Amniotic stem cell (primary cell): ENCODE measurements at places on chromosomes 13 and 19.

GRCh38 chr19:3544742-3545668, 6.0 kb downstream of the TEKTIP1 start:
- DNase-seq = no peak

GRCh38 chr13:40470660-40471059, 195.8 kb downstream of the FOXO1 start:
- no peak for DNase-seq

- DNase-seq = no peak
Measured at GRCh38 chr13:89514534-89515312, 1832.8 kb upstream of the MIR17HG start.

DNA sequence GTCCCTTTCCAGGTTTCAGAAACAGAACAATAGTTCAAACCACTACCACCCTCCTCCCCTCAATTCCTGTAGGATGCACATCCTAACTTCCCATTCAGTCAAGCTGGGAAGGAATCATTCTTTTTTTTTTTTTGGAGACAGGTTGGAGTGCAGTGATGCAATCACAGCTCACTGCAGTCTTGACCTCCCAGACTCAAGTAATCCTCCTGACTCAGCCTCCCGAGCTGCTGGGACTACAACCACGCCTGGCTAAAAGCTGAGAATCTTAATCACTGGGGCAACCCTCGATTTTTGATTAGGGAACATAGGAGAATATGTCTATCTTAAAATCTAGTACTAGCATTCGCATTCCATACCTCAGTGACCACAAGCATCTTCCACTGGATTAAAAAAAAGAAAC, 146.2 kb downstream of the ABCC4 start:
- DNase-seq = no peak

GRCh38 chr13:79679334-79679733, 198.4 kb downstream of the NDFIP2 start:
- peak; percentile 48 for DNase-seq

DNA sequence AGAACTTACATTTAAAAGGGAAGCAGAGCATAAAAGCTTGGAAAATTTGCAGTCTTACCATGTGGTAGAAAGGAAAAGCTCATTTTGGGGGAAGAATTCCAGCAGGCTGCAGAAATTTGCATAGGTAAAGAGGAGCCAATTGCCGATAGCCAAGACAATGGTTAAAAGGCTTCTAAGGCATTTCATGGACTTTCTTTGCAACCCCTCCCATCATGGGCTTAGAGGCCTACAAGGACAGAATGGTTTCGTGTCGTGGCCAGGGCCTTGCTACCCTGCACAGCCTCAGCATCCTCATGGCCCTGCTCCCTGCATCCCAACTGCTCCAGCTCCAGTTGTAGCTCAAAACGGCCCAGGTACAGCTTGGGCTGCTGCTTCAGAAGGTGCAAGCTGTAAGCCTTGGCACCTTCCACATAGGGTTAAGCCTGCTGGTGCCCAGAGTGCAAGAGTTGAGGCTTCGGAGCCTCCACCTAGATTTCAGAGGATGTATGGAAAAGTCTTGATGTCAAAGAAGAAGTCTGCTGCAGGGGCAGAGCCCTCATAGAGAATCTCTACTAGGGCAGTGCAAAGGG, 420.3 kb downstream of the PCDH17 start:
- no peak for DNase-seq

DNA sequence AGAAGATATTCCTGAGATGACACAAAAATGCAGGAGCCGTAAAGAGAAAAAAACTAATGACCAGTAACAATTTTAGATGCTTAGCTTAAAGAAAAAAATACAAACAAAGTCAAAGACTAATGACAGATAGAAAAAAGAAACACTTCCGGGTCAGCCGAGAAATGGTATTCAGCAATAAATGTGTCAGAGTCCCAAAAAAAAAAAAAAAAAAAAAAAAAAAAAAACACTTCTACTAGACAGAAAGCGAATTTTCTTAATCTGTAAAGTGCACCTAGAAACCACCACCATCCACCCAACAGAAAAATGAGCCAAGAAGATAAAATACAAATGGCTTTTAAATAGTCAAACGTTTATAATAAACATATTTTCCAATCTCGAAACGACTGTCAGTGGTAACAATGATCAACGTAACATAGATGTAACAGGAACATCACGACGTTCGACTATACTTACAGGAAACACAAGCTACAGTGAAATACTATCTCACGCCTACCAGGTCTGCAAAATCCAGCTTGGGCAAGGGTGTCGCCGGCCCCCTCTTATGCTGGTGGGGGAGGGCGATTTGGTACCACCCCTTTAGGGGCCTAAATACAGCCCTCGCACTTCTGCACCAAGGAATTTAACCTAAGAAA, 10.6 kb downstream of the ABHD17A start:
- DNase-seq = no peak

GRCh38 chr13:108508263-108508662, 121.1 kb upstream of the MYO16 start:
- DNase-seq = peak; percentile 11

DNA sequence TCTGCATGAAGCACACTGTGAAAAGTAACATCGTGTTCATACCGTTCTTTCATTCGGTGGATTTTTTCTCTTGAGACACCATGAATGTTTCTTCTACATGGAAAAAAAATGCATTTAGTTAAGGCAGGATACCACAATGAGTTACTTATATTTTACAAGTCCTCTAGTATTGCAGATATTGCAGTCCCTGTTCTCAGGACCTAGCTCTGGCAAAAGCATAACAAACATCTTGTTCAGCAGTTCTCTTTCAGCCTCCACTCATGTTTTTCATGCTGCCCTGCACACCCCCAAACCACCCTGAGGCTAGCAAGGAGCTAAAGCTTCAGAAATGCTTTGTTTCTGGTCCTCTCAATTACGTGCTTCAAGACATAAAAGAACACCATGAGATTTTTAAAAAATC, 24.8 kb downstream of the N4BP2L1 start:
- no peak for DNase-seq

- no peak for DNase-seq
Measured at GRCh38 chr13:46038296-46038695, 14.2 kb downstream of the ZC3H13 start.

GRCh38 chr19:9865732-9866501, 30.8 kb downstream of the PIN1 start:
- DNase-seq = no peak

- no peak for DNase-seq
Measured at GRCh38 chr19:55447421-55448174, 4.5 kb upstream of the SHISA7 start.

- DNase-seq = no peak
Measured at GRCh38 chr19:35299523-35300338, 7.8 kb downstream of the MAG start.

DNA sequence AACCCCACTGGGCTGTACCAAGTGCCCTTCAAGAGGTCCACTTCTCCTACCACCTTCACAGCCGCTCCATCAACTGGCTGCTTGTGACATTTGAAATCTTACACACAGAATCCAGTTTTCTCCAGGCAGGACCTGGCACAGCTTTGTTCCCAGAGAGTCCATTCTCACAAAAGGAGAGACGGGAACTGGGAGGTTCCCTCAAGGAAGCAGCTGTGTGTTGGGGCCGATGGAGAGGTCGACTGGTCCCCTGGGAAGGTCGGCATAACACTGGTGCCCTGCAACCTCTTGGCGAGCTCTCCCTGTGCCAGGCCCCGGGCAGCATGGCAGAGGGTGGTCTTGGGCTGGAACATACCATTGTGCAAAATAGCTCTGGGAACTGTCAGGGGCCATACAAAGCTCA, 21.5 kb downstream of the ELL start:
- DNase-seq = no peak

- DNase-seq = peak; percentile 28
Measured at GRCh38 chr13:39616087-39616694, 13.2 kb upstream of the LHFPL6 start.

GRCh38 chr19:34345947-34346351, 19.0 kb upstream of the GPI start:
- peak; percentile 27 for DNase-seq

DNA sequence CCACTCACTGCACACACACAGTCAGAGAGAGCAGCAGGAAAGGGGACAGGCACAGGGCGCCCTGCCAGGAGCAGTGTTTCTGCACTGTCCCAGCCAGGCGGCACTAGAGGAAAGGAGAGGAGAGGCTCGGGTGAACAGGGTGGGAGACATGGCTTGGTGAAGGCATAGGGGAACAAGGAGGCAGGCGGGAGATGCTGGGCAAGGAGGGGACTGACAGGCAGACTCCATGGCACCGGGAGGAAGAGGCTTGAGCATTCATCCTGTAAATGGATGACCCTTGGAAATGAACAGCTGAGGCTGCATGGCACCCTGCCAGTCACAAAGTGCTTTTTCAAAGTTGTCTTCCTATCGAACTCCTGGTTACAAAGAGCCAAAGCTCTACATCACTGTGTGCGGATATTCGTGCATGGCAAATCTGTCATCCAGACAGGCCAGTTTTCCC, 22.4 kb downstream of the MED26 start:
- DNase-seq = no peak

DNA sequence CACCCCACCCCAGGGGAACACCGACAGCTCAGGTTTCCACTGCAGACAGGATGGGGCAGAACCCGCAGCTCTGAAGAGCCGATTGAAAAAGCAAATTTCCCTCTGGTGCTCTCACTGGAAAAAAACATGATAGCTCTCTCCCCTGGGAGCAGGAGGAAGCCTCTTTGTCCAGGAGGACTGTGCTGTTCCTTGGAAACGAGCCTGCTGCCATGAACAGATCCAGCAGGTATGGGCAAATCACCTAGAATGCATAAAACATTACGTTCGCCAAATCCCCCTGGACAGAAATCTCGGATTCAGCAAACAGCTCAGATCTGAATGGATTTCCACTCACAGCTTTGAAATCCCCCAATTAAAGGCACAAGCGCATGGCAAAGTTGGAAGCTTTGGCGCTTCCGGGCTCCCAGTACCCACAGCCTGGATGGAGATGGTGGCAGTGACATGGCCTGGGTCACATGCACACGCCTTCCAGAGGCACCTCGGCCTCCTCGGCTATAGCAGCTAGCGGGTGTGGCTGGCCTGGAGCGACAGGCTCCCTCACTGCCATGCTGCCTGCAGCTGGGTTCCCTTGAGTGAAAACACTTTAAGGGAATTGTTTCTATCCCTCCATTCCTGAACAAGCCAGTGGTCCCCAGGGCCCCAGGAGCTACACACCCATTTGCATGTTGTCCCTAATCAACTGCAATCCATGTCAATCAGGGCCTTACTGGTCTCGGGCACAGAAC, 59.1 kb downstream of the CEBPG start:
- DNase-seq = no peak

DNA sequence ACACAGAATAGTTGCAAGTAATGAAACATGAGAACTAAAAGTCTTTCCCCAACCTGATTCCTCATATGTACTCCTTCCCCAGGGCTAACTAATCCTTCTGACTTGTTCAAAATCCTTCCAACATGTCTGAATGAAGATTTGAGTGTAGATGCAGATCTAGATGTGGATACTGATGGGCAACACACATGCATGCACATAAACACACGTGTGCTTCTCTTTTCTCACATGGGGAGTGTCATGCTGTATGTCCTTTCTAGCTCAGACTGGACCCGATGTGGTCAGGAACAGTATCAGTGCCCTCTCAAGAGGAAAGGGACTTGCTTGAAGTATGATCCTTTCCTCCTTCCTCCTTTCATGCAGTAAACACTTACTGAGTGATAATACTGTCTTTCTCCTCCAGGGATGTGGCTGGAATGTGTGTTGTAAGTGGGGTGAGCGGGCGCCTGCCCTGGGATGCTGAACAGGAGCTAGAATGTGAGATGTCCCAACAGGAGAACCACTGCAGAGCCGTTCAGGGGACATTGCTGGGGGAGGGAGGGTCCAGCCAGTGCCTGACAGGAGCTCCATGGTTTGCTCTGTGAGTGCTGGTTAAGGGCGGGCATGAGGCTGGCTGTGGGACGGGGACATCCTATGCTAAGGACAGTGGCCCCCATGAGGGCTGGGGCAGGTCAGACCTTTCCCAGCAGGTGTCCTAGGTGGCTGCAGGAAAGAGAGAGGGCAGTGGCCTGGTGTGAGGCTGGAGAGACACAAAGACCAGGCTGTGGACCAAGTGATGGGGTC, 146.9 kb downstream of the TEX29 start:
- DNase-seq = no peak

- no peak for DNase-seq
Measured at GRCh38 chr19:57171551-57172081, 4.3 kb upstream of the DUXA start.

GRCh38 chr13:105266615-105267014, 1268.8 kb downstream of the EFNB2 start:
- no peak for DNase-seq

DNA sequence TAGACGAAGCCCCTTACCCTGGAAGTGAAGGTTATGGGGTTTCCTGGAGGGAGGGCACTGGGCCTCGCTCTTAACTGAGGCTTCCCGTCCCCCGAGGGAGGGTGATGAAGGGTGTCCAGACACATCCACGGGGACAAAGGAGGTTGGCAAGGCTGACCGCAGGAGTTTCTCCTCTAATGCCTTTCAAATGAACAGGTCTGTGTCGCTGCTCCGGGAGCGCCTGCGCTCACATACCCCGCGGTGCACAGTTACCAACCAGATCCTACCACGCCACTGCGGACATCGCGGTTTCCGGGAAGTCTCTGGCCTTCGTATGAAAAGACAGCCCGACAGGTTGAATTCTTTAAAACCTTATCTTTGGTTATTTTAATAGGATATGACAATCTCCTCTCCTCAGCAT, 41.3 kb downstream of the IRS2 start:
- DNase-seq = no peak

GRCh38 chr13:36549755-36550154, 117.5 kb downstream of the CCNA1 start:
- no peak for DNase-seq

DNA sequence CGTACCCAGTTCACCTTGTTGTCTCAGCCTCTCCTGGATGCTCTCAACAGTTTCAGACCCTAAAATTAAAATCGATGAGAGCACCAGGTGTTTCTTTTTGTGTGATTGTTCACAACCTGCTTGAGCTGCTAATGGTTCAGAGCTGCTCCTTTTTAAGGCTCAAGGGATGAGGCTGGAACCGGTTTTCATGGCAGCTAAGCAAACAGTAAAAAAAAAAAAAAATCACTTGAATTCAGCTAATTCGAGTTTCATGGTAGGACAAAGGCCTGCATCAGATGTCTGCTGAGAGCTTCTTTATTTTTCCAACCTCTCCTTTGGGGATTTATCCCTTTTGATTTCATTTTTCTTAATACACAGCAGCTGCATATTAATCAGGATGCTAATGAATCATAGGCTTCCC, 6.5 kb downstream of the SYCE2 start:
- no peak for DNase-seq

GRCh38 chr19:39825093-39825463, 8.9 kb downstream of the DYRK1B start:
- no peak for DNase-seq

- no peak for DNase-seq
Measured at GRCh38 chr13:99740251-99740979, 231.2 kb downstream of the ZIC5 start.

GRCh38 chr19:15195371-15196334, 5.1 kb downstream of the NOTCH3 start:
- DNase-seq = no peak

DNA sequence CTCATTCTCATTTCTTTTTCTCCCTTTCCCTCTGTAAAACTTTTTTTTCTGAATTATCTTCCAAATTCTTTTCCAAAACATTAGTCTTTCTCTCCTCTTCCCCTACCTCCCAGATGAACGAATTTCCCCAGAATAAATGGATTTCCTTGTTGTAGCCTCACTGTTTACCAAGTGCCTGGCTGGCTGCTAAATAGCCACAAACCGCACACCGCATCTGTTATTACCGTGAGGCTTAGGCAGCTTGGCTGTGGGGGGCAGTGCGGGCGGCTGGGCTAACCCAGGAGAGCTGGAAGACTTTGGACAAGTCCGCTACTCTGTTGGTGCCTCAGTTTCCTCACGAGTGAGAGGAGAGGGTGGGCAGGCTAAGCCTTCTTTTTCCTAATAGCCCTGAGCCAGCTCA, 10.7 kb downstream of the IL17D start:
- no peak for DNase-seq
